SHP77 treated with DMSO at 0.1 percent for 48 hours (cell line): ENCODE measurements at places on chromosomes 7 and 10.

DNA sequence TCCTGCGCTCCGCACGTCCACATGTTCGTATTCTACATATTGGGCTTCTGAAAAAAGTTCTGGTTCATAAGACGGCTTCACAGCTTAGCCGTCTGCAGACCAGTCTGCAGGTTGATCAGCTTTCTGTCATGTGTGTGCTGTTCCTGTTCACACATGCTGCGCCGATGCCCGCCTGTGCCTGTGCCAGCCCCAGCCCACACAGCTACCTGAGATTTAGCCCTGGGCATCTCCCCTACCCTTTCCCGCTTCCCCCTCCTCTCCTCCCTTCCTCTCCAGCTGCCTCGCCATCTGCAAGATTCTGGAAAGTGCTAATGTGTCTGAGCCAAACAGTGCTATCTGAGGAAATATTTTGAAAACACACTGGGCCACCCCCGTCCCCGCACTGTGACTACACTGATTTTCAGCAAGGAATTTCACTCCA lies 7.1 kb downstream of the CHST3 start:
- no peak for DNase-seq

DNA sequence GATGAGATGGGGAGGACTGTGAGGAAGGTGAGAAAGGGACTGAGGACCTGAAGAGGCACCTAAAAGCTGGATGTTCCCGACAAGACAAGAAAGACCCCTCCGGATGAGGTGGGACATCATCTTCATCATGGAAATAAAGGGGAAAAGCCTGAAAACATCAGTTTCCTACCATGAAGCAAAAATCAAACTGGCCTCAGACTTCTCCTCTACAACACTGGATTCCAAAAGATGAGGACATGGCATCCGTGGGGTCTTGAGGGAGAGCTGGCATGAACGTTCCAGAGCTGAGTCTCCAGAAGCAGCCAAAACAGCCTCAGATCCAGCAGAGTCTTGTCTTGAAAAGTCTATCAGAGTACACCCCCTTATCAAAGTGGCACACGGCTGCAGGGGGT lies 44.5 kb downstream of the DIP2C start:
- DNase-seq = no peak

- no peak for DNase-seq
Observed at GRCh38 chr10:29454250-29454649, 165.4 kb downstream of the LYZL1 start.

DNA sequence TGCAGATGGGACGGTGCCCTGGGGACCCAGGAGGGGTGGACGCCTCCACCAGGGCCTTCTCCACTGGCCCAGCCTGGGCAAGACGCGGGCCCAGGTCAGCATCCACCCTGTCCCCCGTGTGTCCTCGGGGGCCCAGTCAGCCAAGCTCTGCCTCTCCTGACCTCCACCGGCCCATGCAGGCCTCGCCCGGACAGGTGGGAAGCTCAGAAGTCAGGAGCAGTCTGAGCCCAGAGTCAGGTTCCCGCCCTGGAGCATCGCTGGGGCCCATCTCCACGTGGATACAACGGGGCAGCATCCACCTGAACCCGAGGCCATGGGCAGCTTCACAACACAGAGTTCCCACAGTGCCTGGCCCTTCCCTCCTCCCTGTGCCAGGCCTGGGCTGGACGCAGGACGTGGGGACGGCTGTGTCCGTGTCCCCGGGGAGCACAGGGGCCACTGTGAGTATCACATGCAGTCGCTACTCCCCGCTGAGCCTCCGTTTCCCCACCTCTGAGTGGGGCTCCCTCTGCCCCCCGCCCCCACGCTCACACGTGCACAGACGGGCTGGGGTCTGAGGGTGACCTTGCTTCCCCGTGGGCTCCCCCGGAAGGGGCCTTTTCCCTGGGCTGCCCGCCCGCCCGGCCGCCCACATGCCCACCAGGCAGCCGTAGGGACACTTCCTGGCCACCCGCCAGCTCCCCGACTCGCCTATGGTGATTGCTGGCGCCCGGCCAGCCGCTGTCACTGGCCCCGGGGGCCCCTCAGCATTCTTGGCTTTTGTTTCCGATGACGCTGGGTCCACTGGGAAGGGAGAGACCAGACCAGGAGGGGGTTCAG lies 64.3 kb downstream of the PDGFA start:
- peak; percentile 61 for DNase-seq

- DNase-seq = no peak
Observed at GRCh38 chr7:19417231-19417630, 272.0 kb upstream of the FERD3L start.

- DNase-seq = no peak
Observed at GRCh38 chr10:12559578-12560178, 210.3 kb downstream of the CAMK1D start.
